ENCODE measurements at places on chromosomes 4 and X. TPM values are rescaled to one million over a fixed set of nuclear protein-coding genes. Genes with fewer than 3 reads are reported as not detected.

SHROOM2 gene
- total RNA-seq: 13.1 TPM

STK26 gene
- 8.4 TPM for total RNA-seq

DNA sequence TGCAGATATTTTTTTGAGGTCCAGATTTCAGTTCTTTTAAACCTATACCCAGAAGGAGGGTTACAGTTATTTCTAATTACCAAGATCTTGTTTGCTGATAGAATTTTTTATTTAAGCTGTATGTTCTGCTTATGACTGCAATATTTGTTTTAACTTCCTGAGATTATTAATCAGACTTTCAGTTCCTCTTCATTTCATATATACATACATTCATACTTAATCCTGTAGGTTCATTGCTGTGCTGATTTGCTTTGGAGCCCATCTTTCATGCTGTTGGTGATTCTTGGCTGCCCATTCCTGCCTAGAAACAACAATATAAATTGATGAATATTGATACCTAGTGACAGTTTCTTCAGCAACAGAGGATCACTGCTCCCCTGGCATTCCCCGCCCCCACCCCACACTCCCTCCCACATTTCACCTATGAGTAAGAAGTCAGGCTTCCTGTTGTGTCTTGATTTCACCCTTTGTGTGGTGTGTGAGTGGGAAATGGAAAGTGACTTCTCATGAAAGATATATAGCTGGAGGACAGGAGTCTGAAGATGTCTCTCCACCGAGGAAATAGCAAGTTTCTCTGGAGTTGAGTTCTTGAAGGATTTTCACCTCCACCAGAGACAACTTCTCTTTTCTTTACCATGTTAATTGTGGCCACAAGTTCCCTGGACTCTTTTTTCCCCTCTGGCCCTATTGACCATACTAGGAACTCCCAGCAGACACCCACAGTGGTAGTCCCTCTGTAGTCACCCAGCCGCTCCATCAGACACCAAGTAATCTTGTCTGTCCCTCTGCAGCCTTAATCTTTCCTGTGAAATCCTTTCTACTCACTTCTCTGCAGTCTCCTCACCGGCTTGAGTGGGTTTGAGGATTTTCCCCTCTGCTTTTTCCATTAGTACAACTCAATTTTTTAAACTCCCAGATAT is 118.4 kb downstream of the ASB9 start:
- no peak for DNase-seq

GRCh38 chrX:70124678-70125077 is 8.6 kb upstream of the IGBP1 start:
- DNase-seq: no peak
